NCI-H1105 treated with DMSO at 0.1 percent for 48 hours (cell line): ENCODE measurements at places on chromosomes 13 and 19.

- no peak for DNase-seq
These were observed 4.9 kb downstream of the SSC5D start for GRCh38 chr19:55493052-55493644.

GRCh38 chr13:76886292-76887075 is at the start of gene KCTD12:
Gene KCTD12, minus strand, starts transcription at chr13:76886405. Its CDS starts 257 bp downstream, at chr13:76886148.
- DNase-seq = peak; percentile 37

GRCh38 chr13:113849981-113850721 is 13.7 kb downstream of the GAS6 start:
- no peak for DNase-seq

DNA sequence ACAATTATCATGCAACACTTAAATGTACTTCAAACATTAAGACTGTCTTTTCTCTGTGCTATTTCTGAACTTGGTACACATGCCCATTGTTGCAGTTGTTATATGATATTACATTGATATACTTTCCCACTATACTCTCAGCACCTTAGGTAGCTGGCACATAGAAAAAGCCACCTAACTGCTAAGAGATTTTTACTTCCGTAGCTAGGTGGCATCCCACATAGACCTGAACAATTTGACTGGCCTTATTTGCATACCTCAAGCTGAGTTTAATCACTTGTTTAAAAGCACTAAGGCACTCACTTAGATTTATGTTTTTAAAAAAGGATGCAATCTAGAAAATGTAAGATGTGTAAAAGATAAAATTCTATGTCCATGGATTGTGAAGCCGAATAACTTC is 194.2 kb downstream of the POU4F1 start:
- DNase-seq = no peak

DNA sequence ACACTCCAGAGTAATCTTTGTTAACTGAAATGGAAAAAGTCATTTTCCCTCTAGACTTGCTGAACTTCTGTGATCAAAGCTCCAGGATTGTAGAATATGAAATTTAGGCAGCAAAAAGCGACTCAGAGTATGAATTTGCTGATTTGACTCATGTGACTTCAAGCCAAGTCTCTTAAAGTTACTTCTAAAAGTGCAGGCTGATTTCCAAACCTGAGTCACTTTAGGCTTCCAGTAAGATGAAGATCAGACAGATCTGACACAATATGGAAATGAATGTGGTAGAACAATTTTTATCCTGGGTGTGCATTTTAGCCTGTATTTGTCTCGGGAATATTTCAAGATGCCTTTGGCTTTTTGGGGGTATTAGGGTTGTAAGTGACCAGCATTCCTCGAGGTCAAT is 151.0 kb upstream of the TMTC4 start:
- no peak for DNase-seq

DNA sequence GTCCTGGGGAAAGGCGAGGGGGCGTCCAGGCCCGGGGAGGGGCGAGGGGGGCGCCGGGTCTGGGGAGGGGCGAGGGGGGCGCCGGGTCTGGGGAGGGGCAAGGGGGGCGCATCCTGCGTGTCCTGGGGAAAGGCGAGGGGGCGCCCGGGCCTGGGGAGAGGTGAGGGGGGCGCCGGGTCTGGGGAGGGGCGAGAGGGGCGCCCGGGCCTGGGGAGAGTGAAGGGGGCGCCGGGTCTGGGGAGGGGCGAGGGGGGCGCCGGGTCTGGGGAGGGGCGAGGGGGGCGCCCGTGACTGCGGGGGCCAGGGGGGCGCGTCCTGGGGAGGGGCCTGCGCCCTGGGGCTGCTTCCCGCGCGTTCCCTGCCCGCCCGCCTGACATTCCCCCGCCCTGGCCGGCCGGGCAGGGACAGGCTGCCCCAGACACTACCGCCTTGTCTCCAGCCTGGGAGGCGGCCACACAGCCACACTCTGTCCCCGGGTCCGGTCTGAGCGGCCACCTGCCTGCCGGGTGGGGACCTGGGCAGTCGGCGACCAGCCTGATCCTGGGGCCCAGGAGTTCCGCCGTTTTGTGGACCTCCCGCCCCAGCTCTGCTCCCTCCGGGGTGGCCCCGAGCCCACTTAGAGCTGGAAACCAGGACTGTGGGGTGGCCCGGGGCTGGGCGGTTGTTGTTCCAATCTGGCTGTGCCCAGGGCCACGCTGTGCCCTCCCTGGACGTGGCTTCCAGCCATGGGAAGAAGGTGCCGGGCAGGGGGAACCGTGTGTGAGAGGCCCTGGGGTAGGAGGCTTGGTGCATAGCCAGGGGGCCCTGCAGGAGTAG is 11.8 kb downstream of the PALM start:
- no peak for DNase-seq

GRCh38 chr13:66948910-66949309 is 281.2 kb downstream of the PCDH9 start:
- no peak for DNase-seq

- DNase-seq = peak; percentile 2
These were observed 443.4 kb downstream of the TBC1D4 start for GRCh38 chr13:75038393-75039113.

GRCh38 chr13:42495751-42496150 is 78.2 kb upstream of the TNFSF11 start:
- DNase-seq = no peak

DNA sequence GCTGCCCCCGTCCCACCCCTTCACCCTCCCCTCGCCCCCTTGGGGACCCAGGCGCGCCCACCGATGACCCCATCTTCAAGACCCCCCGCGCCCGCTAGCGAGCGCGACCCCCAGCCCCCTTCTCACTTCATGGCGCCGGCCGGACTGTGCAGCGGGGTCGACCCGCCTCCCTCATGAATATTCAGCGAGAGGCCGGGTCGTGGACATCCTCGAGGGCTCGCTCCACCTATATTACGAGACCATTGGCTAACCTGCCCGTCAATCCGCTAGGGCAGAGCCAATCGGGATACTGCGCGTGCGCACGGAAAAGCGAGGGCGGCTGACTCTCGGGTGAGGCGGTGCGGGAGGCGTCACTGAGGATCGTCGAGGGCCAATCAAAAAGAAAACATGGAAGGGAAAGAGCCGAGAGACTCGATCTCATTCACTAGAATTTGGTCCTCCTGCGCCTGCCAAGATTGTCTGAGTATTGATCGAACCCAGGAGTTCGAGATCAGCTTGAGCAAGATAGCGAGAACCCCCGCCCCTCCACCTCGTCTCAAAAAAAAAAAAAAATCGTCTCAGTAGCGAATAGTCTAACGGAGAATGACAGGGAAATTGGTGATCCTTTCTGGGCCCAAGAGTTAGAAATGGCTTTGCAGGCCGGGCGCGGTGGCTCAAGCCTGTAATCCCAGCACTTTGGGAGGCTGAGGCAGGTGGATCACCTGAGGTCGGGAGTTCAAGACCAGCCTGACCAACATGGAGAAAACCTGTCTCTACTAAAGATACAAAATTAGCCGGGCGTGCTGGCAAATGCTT is at the start of gene ERCC2:
Gene ERCC2, minus strand, starts transcription at position 164 of the 795 bp plus-strand sequence. Its CDS starts 33 bp downstream, at position 131.
- peak; percentile 96 for DNase-seq
